Stimulated activated CD8-positive, alpha-beta memory T cell treated with anti-CD3 and anti-CD28 coated beads, Interleukin-7, amount 100 ng/mL, for 1 hour (primary cell): ENCODE measurements at places on chromosomes 1 and 21.

- DNase-seq: no peak
Measured at GRCh38 chr21:25331286-25331685, 276.0 kb downstream of the MRPL39 start.

DNA sequence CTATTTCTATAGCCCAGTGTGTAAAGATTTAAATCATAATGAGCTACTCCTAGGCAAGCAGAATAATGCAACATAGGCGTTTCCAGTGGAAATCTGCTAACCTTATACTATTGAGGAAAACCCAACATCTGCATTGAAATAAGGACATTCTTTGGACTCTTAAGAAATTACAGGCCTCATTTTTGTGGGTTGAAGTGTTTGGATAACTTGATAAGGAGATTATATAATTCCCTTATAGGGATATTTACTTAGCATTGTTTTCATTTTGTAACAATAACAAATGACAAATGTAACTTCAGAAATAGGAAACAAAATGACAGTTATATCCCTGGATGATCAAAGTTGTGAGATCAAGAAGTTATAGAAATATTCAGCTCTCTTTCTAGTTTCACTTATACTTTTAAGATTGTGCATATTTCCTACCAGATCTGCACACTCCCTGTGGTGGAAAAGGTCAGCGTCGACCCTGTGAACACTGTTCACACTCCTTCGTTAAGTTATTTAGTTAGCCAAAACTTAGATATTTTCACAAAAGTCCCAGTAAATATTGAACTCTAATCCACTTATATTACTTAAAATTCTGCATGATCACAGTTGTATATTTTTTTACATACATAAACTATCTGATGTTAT, 284.4 kb upstream of the C1orf105 start:
- no peak for DNase-seq

DNA sequence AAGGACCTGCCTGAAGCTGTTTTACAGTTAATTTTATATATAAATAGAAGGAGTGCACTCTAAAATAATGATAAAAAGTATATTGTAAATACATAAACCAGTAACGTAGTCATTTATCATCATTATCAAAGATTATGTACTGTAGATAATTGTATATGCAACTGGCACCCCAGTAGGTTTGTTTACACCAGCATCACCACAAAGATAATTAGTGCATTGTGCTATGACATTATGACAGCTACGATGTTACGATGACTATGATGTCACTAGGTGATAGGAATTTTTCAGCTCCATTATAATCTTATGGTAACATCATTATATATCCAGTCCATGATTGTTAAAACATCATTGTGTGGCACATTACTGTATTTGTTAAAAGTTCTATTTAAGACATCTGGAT, 185.2 kb downstream of the LBR start:
- no peak for DNase-seq

DNA sequence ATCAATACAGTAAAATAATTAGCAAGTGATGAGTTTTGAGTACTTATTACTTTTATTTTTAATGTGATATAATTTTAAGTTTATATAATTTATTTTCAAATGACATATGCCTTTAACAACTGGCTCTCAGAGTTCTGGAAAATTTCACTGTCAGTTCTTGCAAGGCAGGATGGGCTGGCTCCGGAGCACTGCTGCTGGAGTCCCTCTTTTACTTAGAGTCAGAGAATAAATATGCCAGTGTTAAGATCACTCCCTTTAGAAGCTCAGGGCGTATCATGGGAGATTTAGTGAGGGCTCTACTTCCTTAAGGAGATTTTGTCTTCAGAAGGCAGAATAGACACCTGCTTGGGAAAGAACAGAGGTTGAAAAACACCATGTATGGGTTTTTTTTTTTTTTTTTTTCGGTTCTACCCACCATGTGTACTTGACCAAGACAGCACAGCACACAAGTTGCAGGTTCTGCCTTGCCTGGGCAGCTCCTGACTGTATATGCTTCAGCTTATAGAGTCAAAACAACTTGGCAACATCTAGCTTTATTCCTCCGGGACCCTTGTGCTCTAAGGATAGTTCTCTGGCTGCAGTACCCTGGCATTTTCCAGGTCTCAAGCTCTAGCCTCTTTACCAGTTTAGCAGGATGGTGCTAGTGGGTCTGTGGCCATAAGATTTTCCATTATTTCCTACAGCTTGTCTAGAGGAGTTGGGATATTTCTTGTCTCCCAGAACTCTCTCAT, 29.7 kb upstream of the FMOD start:
- DNase-seq: no peak

DNA sequence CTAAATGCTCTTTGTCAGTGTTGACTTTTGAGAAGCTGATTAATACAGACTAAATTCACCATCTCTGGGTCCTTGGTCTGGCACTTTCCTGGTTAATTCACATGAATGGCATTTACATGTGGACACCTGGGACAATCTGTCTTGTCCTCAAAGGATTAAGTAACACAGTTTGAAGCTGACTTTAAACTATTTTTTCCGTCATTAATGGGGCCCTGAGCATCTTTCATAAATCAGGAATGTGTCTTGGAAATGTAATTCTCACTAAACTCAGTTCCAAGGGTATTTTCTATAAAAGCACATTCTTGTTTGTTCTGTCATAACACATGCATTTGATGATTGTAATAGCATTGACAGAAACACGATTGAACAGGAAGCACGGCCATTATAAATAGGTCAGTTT, 26.7 kb upstream of the NBL1 start:
- DNase-seq: no peak
